ENCODE measurements at places on chromosomes 5 and 9.

DNA sequence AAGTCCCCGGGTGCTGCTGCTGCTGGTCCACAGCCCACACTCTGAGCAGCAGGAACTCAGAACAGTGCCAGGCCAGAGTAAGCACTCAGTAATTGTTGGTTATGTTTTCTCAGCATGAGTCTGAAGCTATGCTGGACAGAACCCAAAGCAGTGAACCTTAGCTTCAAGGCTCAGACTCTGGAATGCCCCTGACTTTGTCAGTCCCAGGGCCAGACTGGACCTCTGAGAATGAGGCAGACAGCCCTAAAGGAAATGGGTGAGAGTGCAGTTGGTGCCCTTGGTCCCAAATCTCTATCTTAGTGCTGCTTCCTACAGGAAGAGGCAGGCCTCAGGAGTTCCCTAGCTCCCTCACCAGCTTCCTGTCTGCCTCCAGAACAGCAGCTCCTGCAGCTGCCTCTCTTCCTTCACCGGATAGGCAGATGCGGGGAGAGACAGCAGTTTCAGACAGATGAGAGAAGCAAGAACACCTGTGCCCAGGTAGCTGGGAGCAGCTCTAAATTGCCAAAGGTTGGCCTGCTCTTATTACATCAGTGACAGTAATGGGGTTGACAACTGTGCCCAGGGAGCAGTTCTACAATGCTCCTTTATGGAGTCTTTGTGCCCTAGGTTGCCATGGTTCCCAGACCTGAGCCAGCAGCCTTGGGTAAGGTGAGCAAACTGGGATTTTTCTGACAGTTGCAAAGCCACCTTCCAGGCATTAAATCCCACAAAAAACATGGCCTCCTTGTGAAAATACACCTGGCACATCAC is 82.2 kb upstream of the CXCL14 start:
- DNase-seq, result no peak

DNA sequence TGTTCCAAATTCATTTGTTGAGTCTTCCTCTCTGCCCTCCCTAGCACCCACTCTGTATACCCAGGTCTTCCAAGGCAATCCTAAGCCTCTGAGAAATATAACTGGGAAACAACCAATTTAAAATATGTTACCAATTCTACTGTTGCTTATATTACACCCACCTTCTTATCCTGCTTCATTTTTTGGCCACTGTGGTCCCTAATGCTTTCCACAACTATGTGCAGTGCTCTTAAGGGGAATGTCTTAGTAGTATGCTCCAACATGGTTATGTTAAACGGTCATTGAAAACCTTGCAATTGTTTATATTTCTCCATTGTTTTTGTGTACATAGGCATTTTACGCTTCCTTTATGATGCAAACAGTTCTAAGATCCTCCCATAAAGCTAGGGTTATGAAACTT is 273.1 kb upstream of the HAPLN1 start:
- no peak for DNase-seq

DNA sequence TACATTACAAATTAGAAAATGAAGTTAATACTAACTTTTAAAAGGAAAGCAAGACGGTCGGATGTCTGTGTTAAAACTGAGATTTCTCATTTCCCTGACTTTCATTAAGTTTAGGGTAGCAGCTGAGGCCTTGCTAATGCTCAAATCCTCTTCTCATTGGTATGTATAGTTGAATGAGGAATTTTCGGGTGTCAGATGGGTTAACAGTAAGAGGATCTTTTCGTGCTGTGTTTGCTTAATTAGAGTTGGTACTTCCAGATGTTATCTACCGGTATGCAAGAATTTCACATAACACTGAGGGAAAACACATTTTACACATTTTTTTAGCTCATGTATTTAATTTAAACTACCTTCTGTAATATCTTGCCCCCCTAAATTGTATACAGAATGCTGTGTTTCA is 168.2 kb upstream of the CTNND2 start:
- no peak for DNase-seq

DNA sequence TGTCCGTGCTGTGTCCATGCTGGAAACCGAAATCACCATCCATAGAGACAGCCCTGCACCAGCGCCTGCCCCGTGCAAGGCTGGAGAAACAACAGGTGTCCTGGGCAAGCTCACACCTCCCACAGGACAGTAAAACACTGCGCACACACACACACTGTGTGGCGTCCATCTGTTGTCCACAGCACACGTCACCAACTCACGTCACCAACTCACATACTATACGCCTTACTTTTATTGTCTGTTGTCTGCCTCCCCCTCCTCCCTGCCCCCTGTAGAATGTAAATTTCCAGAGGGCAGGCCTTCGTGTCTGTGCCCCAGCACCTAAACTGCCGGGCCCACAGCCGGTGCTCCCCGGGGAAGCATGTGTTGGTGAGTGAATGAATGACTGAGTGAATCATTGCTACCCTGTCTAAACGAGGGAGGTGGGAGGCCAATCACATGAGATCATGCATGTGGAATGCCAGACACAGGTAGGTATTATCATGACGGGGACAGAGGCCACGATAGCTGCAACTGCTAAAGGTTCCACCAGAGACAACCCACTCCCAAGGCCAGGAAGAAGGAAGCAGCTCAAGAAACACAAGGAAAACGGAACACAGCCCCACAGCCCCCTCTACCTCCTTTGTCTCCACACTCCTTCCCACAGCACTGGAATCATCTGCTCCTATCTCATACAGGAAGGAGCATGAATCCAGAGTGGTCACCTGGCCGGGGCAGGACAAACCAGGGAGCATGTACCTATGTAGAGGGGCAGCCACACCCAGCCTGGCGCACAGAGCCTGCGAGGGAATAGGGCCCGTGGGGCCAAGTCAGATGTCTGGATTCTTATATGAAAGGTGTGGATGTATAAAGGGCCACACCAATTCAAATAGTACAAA is 41.9 kb downstream of the STK10 start:
- DNase-seq, result no peak

GRCh38 chr5:40743771-40744170 is 12.0 kb downstream of the TTC33 start:
- DNase-seq, result no peak

DNA sequence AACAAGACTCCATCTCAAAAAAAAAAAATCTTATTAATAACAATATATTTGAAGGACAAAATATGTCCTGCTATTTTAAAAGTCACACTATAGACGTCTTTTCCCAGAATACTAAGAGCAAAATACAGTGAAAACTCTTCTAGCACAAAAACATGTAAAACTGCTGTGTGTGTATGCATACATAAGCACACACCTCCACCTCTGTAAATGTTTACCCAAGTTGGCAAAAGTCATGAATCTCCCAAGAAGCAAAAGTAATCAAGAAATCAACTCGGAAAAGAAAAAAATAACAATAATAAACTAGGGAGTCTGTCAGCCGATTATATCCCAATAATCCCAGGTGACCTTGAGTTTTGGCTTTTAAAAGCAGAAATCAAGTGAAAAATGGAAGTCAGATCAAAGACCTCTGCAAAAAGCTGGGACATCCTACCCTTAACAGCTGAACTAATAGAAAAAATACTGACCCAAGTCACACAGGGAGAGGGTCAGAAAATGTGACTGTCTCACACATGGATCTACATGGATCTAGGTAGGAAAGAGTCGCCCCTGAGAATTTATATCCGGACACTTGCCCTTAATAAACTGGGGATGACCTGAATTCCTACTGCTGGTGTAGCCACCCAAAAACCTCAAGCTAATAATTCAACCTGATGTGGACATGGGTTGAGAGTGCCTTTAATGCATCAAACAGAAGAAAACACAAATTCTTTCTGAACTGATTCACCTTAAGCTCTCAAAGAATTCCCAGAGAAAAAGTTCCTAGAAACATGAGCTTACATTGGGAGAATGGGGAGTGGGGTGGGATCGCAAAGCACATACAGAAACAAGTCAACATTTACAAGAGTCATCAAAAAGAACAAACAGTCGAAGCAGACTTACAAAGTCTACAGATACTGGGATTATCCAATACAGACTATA is 29.9 kb downstream of the LPAR1 start:
- DNase-seq, result no peak

GRCh38 chr5:1004461-1005248 is 3.9 kb upstream of the NKD2 start:
- no peak for DNase-seq

GRCh38 chr5:138706655-138707480 is 46.4 kb upstream of the CTNNA1 start:
- no peak for DNase-seq
